ENCODE measurements at places on chromosomes 12 and 14. TPM values are rescaled to one million over a fixed set of nuclear protein-coding genes. Genes with fewer than 3 reads are reported as not detected.

DNA sequence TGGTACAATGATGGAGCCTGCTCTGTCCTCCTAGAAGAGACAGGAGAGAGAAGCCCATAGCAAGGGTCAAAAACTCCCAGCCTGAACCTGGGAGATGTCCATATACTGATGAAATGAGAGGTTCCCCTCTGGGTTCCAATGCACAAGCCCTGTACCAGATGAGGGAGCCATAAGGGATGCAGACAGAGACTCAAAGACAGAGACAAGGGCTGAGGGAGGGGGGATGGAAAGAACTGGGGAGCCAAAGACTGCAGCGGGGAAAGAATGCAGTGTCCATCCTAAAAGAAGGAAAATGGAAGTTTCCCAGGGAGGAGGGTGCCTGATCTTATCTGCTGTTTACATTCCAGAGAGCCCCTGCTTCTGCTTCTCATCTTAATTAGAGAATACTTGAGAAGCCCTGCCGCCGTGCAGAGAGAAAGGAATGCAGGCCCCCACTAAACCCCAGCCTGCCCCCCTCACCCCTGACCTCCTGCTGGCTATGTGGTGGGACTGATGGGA lies 27.7 kb downstream of the KRT18 start:
- no peak for DNase-seq

DNA sequence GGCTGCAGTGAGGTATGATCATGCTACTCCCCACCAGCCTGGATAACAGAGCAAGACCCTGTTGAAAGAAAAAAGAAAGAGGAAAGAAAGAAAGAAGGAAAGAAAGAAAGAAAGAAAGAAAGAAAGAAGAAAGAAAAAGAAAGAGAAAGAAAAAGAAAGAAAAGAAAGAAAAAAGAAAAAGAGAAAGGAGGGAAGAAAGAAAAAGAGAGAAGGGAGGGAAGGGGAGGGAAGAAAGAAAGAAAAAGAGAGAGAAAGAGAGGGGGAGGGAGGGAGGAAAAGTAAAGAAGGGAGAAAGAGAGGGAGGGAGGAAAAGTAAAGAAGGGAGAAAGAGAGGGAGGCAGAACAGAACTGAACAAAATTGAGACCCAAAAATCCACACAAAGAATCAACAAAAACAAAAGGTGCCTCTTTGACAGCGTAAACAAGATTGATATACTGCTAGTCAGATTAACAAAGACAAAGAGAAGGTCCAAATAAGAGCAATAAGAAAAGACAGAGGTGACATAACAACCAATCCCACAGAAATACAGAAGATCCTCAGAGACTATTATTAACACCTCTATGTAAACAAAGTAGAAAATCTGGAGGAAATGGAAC lies 293.9 kb upstream of the AMIGO2 start:
- no peak for DNase-seq

DNA sequence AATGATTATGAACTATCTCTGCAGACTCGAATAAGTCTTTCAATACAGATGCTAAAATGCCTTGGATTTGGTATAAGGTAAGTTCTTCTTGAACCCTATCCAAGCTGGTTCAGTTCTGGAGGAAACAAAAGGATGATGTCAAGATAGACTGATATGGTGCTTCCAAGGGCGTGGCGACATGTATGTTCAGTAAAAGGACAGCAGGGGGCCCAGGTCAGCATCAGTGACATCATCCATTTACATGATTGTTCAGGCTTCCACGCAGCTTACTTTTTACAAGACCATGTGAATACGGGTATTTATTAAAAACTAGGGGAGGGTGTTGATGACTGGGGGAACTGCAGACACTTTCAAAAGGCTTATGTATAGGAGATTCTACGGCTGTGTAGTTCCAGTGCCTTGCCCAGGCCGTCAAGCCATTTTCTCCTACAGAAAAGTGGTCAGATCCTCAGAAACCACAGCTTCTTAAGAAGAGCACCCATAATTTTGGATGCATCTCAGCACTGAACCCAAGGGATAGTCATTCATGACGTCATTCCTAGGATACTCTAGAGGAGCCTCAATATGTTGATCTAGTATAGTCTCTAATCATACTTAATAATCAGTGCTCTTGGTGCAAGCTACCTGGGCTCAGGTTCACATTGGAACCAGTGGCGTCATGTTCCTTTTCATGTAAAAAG lies 527.7 kb downstream of the FUT8 start:
- DNase-seq, result no peak

GRCh38 chr14:92254786-92255185 lies 68.2 kb upstream of the SLC24A4 start:
- DNase-seq, result no peak

DNA sequence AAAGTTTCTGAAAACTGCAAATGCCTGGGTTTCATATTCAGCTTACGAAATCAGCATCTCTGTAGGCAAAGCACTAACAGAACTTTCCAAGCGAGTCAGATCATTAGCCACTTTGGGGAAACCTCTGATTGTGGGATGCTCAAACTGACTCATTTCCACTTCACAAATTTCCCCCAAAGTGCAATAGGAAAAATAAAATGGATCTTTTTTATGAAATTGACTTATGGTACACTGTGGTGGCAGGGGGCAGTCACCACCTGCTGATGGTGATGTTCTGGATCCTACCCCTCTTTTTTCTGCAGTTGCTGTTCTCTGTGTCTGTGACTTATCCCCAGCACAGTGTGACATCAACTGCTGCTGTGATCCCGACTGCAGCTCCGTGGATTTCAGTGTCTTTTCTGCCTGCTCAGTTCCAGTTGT lies 5.6 kb downstream of the TCTN1 start:
- no peak for DNase-seq

- DNase-seq, result peak; percentile 43
Measured at GRCh38 chr12:16347391-16348298, at the start of gene MGST1. Gene MGST1, plus strand, starts transcription at chr12:16347645. Its CDS starts 6,608 bp downstream, at chr12:16354253.

DNA sequence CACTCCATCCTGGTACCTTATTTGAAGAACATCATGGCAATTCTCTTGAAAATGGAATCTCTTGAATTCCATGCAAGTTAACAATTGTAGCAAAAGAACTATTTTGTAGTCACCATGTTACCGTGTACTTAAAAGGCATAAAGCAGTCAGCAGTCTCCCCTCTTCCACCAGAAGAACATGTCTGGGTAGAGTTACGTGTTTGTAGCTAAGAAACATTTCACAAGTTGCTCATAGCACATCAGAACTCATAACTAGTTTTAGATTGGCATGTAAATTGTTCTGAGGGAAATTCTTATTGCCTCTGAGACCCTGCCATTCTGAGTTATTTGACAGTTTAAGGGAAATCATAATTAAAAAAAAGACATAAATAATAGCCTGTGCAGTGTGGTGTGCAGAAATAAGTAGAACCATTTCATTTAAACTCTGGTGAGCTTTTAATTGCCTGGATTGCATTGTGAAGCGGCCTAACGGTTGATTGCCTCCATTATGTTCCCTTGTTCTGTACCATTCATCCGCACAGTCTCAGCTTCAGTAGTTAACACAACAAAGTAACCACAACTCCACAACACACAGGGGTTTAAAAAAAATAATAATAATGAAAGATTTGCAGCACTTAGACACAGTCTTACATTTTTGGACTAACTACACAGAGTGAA lies 2.6 kb downstream of the LMO3 start:
- no peak for DNase-seq

DNA sequence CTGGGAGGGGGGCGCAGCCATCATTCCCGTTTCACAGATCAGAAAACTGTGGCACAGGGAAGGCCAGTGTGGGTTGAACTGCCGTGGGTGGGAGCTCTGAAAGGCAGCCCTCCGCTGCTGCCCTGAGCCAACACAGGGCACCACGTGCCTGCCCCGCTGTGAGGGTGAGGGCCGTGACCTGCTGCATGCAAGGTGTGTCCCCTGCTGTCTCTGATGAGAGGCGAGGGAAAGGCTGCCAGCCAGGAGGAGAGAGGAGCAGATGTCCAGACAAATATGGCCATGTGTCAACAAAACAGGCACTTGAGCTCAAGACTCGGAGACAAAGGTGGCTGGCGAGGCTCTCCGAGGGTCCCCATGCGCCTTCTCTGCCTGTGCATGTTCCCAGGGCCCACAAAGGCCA lies 108.8 kb downstream of the RBM19 start:
- no peak for DNase-seq

DNA sequence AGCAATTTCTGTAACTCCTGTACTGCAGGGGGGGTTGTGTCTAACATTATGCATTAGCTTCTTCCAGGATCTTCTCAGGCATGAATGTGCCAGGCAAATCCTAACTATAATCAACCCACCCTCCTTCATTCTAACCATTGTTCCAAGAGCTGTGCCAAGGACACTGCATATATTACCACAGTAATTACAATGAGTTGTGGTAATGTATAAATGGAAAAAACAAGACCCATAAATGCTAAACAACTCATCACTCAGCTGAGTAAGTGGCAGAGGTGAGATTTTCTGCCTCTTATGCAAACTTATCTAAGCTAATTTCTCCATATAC lies 80.6 kb downstream of the PRKD1 start:
- DNase-seq, result no peak

GRCh38 chr12:96164951-96165811 lies 29.0 kb upstream of the ELK3 start:
- no peak for DNase-seq

DNA sequence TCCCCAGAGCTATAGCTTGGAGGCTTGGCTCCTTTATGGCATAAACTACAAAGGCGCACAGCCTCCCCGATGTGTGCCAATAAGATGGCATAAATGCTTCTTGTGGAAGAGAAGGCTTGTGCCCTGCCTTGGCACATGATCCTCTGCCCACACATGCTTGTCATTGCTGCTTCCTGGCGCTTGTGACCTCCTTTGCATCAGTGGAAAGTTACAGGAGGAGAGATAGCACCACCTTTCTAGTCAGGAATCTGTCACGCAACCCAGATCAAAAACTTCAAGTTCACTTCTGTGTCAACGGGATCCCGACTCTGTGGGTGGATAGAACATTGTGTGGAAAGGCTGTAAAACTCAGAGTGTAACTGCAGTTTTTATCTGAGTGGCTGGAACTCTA lies 183.8 kb upstream of the HIF1A start:
- no peak for DNase-seq

DNA sequence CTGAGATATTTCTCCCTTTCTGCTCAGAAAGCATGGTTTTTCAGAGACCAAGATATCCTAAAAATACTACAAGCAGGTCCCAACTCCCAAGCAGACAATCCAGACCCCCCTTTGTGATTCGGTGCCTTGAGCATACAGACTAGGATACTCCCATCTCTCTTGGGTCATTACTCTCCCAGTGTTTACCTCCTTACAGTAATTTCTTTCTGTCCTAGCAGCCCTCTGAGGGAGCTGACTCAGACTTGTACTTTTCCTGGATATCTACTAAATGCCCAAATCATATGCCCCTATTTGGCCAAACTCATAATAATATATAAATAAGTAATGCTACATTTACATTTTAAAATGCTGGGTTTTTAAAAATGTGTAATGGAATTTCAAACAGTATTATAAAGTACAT lies 355.6 kb downstream of the LRIG3 start:
- DNase-seq, result no peak

- no peak for DNase-seq
Measured at GRCh38 chr12:73902260-73902659, 635.4 kb upstream of the ATXN7L3B start.

DNA sequence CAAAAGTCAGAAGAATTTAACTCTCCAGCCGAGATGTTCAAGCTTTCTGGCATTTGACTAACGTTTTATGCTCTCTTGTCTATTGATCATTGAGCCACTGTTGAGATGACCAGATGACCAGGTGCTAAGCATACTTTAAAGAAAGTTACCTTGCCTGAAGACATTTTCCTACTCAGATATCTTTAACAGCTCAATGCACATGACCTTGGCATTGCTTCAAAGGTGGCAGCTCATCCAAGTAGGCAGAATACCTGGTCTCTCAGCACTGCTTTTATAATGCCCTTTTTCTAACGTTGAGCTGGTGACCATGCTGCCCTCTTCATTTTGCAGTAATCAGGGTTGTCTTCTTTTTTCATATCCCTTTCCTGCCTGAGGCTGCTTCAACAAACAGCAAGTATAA lies 358.1 kb downstream of the RAD51B start:
- DNase-seq, result no peak

Gene IL23A
- 2.2 TPM for total RNA-seq

Gene EGLN3
- 3.1 TPM for total RNA-seq

Gene CACNA2D4
- total RNA-seq, result 13.0 TPM

Gene SMCO3
- not detected for total RNA-seq

Gene BCL2L14
- total RNA-seq, result not detected

Gene HOTAIR
- total RNA-seq, result not detected

Data from omental fat pad (tissue), 4 donors.